ENCODE measurements at places on chromosomes 1 and 21. TPM values are rescaled to one million over a fixed set of nuclear protein-coding genes. Genes with fewer than 3 reads are reported as not detected.

DNA sequence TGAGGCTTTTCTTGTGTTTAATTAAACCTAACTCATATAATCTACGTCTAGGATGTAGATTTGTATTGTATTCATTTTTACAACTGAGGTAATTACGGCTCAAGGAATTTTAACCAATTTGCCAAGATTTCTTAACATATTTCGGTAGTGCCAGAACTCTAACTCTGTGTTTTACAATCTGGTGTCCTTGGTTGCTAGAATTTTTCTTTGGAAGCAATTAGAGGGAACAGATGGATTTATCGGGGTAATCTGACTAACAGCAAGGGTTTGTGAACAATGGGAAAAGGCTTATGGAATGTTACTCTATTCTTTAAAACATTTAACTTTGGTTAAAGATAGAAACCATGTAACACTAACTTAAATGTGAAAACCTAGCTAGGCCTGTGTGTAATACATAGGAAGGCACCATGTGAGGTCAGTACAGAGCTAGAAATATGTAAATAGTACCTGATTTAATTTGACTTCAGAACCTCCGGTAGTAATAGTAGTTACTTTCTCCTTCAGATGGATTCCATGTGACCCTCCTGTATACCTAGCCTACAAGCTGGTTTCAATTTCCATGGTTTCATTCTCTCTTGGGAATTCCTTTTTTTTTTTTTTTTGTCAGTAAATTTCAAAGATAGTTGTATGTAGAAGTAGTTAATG, 1.2 kb downstream of the MTF2 start:
- no peak for ATAC-seq

DNA sequence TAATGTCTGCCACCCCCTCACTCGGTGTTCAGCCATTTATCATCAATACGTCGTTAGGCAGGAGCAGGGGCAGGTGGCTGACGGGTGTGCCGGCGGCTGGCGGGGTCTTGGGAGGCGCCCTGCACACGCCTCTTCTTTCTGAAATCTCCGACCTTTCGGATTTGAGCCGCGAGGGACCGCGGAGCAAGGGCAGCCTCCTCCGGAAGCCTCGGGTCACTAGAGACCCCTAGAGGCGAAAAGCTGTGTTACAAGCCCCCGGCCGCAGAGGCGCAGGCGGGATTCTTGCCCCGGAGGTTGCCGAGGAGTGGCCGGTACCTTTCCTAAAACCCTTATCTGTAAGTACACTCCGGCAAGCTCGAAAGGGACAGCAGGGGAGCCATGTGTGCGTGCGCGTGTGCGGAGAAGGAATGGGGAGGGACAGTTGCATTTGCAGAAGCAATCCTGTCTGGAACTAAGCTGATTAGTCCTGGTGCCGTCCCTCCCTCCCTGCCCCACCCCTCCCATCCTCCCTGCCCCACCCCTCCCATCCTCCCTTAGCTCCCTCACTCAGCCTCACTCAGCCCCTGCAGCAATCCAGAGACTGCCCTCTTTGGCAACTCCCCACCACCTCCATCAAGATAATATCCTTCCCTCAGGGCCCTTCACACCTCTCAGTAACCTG, 11.0 kb downstream of the BRINP2 start:
- peak; percentile 78 for ATAC-seq

- no peak for ATAC-seq
Observed at GRCh38 chr1:110481968-110482623, 31.1 kb downstream of the PROK1 start.

GRCh38 chr1:226002667-226003501, 3.7 kb upstream of the SDE2 start:
- no peak for ATAC-seq

Gene CNR2
- not detected for total RNA-seq
